ENCODE measurements at places on chromosomes 4 and X. TPM values are rescaled to one million over a fixed set of nuclear protein-coding genes. Genes with fewer than 3 reads are reported as not detected.

Gene RASL11B
- 1.9 TPM for total RNA-seq

Gene TIGD4
- total RNA-seq: not detected

GRCh38 chr4:42632653-42633382 is 24.1 kb downstream of the ATP8A1 start:
- no peak for DNase-seq

Gene P2RY8
- 1.7 TPM for total RNA-seq

GRCh38 chr4:172007889-172008288 is 194.7 kb downstream of the GALNTL6 start:
- DNase-seq: no peak

- no peak for DNase-seq
These were observed 876 bp downstream of the KLHL2 start for GRCh38 chr4:165208221-165208652.

- no peak for DNase-seq
These were observed 7.4 kb downstream of the PRPS2 start for GRCh38 chrX:12798601-12799000.

Gene STARD8
- total RNA-seq: 18.3 TPM

Gene PIGA
- 19.2 TPM for total RNA-seq

Gene TLR10
- total RNA-seq: 0.46 TPM

Gene TMEM271
- not detected for total RNA-seq

- DNase-seq: no peak
These were observed 42.0 kb downstream of the FAM149A start for GRCh38 chr4:186146458-186146857.

DNA sequence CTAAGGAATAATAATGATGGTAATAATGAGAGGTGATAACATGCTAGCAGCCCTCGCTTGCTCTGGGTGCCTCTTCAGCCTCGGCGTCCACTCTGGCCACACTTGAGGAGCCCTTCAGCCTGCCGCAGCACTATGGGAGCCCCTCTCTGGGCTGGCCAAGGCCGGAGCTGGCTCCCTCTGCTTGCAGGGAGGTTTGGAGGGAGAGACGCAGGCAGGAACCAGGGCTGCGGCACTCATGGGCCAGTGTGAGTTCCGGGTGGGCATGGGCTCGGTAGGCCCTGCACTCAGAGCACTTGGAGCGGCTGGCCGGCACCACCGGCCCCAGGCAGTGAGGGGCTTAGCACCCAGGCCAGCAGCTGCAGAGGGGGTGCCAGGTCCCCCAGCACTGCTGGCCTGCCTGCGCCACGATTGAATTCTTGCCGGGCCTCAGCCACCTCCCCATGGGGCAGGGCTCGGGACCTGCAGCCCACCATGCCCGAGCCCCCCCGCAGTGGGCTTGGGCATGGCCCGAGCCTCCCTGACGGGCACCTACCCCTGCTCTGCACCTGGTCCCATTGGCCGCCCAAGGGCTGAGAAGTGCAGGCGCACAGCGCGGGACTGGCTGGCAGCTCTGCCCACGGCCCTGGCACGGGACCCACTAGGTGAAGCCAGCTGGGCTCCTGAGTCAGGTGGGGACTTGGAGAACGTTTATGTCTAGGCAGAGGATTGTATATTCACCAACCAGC is 7.1 kb upstream of the ADH1C start:
- no peak for DNase-seq

Gene CPE
- 224 TPM for total RNA-seq

GRCh38 chrX:122475306-122475705 is 708.8 kb upstream of the GRIA3 start:
- DNase-seq: no peak

- no peak for DNase-seq
These were observed 368.7 kb downstream of the BCOR start for GRCh38 chrX:39728852-39729598.

GRCh38 chr4:34108391-34108790 is 2135.9 kb downstream of the ARAP2 start:
- no peak for DNase-seq

Measured in omental fat pad (tissue), 4 donors.